ENCODE measurements at places on chromosomes 7 and 10. TPM values are rescaled to one million over a fixed set of nuclear protein-coding genes. Genes with fewer than 3 reads are reported as not detected.
A peak's percentile ranks its signal among the peaks of the same experiment; 100 is the strongest.

- DNase-seq = peak; percentile 42
Observed at GRCh38 chr7:121041516-121042148, 53.1 kb downstream of the CPED1 start.

DNA sequence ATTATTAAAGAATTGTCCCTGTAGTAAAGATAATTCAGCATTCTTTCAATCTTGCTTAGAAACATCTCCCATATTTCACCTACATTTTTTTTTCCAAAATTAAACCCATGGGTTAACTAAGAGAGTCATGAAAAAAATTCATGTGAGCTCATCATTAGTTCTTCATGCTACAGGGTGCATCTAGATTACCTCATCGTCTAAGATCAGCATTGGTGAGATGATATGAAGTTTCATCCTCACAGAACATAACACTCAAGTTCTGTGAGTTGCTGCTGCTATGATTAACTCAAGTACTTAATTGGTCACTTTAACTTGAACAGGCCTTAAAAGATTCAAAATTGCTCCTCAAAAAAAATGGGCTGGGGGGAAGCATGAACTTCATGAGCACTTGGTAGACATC lies 50.0 kb downstream of the RAB11FIP2 start:
- DNase-seq = no peak

PLEKHA8 gene
- 10.6 TPM for total RNA-seq

TAX1BP1 gene
- total RNA-seq = 94.9 TPM

ATOH7 gene
- total RNA-seq = not detected

GRCh38 chr7:93629291-93629801 lies 54.8 kb upstream of the CALCR start:
- DNase-seq = no peak

PDLIM1 gene
- 30.0 TPM for total RNA-seq

URGCP gene
- total RNA-seq = 24.7 TPM

- DNase-seq = peak; percentile 86
Observed at GRCh38 chr7:3272691-3273141, 28.3 kb upstream of the SDK1 start.

- DNase-seq = peak; percentile 56
Observed at GRCh38 chr7:108459922-108460551, 3.8 kb upstream of the NRCAM start.

ATG9B gene
- 0.98 TPM for total RNA-seq

DNA sequence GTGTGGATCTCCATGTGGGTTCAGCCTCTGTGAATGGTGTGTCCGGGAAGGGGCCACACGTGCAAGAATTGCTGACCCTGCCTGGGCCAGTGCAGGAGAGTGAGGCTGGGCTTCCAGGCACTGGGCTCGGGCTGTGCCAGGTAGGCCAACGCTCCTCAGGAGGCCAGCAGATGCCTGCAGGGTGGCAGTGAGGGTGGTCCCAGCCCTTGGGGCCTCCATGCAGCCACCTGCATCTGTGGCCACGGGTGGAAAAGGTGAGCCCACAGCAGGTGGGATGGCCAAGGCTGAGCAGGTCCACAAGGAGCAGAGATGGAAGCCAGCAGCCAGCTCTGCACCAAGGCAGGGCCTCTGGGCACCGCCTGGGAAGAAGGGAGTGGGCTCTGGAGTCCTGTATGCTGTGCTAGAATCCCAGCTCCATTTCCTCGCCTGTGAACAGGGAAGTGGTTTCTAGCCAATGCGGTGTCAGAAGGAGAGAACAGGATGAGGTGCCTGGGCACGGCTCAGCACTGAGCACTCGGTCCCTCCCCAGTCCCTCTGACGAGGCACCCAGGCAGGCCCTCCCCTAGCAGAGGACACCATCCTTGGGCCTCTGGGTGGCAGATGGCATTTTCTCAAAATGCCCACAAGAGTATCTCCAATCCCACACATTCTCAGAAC lies 31.1 kb upstream of the RET start:
- no peak for DNase-seq

DNA sequence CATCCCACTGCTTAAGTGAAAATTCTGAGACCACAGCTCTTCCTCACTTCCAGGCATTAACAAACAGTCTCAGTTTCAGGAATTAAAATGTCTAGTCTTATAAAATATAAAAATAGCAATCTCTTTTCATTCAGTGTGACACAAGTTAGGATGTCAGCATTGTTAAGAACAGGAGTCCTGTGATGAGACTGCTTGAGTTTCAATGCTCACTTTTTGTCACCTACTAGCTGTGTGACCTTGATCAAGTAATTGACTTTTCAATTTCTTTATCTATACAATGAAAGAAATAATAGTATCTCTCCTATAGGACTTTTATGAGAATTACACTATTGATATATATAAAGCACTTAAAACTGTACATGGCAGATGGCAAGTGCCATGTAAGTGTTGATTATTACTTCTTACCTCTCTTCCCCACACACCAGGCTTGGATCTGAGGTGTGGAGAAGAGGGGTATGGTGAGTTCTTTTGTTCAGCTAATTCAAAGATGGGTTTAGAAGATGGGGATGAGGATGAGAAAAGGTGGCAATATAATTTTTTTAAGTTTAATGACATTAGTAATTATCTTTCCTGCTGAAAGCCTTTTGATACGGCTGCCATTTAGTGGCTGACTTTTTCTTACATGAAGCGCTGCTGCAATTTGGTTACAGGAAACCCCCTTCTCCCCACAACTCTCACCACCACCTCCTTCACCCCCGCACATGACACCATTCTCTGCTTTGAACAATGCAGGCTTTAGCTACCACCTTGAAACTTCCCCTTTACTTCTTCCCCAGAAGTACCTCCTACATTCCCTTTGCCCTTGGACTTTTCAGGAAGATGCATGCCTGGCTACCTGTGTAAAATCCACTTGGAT lies 20.8 kb upstream of the HYAL4 start:
- no peak for DNase-seq

GRCh38 chr7:95861041-95861440 lies 88.7 kb downstream of the DYNC1I1 start:
- no peak for DNase-seq

- no peak for DNase-seq
Observed at GRCh38 chr10:4806534-4806933, 19.5 kb upstream of the AKR1E2 start.

DNA sequence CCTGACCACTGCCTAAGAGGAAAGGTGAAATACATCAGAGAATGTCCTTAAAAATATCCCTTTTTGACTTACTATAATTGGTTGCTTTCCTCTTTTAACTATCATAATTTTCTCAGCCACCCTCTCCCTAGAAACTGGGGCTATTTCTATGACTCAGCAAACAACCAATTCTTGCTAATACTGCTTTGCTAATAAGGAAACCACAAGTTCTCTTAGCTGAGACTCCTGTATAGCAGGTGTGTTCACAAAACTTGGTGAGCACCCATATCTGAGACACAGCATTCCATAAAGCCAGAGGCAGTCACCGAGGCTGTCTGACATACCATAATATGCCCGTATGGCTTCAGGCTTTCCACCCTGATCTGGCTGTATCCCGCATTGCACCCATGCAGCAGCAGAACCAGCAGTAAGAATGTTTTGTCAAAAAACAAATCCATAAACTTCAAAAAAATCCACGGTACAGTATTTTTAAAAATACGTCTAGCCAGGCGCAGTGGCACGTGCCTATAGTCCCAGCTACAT lies 191.7 kb upstream of the C7orf33 start:
- no peak for DNase-seq

DNA sequence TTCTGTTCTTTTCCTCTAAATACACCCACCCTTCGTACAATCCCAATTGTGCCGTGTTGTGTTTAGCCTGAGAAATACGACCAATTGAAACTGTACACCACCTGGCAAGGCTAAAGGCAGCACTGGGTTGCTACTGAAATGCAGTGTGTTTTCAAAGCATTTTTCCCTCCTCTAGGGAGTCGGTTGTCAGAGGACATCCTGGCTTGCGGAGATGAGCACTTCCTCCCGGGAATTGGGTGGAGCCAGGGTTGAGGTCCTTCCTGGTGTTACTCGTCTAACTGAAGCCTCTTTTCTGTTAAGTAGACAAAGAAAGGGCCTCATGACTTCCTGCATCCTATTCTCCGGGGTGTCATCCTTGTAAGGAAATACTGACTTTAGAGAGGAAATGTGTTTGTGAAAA lies 133.5 kb downstream of the MTPAP start:
- DNase-seq = peak; percentile 13

Data from fibroblast of the aortic adventitia (primary cell).